ENCODE measurements at places on chromosomes 2 and 18. TPM values are rescaled to one million over a fixed set of nuclear protein-coding genes. Genes with fewer than 3 reads are reported as not detected.

TYW5 gene
- total RNA-seq: 10.6 TPM

DNA sequence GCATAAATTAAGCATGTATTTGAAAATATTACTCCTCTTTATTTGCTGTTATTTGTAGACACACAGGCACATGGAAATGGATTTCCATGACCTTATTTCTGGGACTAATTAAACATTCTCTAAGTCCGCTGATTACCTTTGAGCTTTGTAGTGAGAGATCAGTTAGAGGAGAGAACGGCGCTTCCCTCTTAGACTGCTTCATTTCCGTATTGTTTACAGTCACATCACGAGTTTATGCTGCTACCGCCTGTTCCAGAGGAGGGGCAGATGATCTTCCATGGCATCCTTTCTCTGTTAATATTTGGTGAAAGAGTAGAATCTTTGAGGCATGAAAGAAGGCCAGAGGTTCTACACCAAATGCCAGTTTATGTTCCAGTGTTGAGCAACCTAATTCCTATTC lies 404.4 kb downstream of the TRIB2 start:
- no peak overlapping the region for H3K27ac ChIP-seq
- no peak for DNase-seq
- no peaks in the 10 kb centered on the region for H3K36me3 ChIP-seq
- no peak overlapping the region for H3K4me3 ChIP-seq
- no peaks in the 10 kb centered on the region for H3K4me1 ChIP-seq
- no peaks in the 10 kb centered on the region for H3K27me3 ChIP-seq

HRH4 gene
- total RNA-seq: not detected

OTOS gene
- not detected for total RNA-seq

GRCh38 chr2:235500110-235500760 lies 6.4 kb downstream of the AGAP1 start:
- no peaks in the 10 kb centered on the region for H3K36me3 ChIP-seq
- DNase-seq: no peak
- H3K4me1 ChIP-seq: peaks cover 18% of the 10 kb centered on the region
- H3K27ac ChIP-seq: no peak overlapping the region
- no peak overlapping the region for H3K4me3 ChIP-seq

DNA sequence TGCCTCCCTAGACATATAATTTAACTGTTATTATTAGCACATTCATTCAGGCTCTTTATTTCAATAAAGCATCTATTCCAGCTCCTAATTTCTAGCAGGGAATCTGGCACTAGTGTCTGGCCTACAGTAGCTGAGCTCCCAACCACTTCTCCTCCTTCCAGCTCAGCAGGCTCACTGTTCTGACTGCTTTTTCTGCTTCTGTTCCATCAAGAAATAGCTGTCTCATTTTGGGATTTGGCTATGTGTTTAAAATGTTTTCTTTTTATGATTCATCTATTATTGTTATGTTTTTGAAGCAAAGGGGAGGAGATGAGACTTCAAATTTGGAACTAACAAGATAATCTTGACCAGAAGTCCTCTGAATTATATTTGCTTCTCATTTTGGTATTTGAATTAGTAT lies 172.7 kb upstream of the SMAD7 start:
- no peak overlapping the region for H3K27ac ChIP-seq
- H3K4me3 ChIP-seq: no peak overlapping the region
- H3K4me1 ChIP-seq: no peaks in the 10 kb centered on the region

DNA sequence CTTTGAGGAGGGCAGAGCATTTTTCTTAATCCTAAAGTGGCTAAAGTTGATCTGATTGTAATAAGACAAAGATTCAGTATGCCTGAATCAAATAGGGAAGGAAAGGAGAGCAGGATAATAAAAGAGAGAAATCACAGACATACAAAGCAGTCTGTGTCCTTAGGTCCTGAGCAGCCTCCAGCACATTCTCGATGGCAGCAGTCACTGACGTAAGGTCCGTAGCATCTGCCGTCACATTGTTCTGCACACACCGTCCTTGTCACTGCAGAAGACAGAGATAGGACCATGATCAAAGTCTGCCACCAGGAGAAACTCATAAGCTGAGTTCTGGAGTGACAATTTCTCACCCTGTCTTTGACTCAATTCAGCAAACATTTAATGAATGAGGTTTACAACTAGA lies 813.7 kb downstream of the ERBB4 start:
- H3K4me3 ChIP-seq: no peak overlapping the region
- no peaks in the 10 kb centered on the region for H3K27me3 ChIP-seq
- no peaks in the 10 kb centered on the region for H3K4me1 ChIP-seq
- no peak overlapping the region for H3K27ac ChIP-seq
- no peaks in the 10 kb centered on the region for H3K36me3 ChIP-seq
- no peak for DNase-seq

- H3K4me1 ChIP-seq: no peaks in the 10 kb centered on the region
- DNase-seq: no peak
- H3K27ac ChIP-seq: no peak overlapping the region
- no peaks in the 10 kb centered on the region for H3K27me3 ChIP-seq
Measured at GRCh38 chr2:163984986-163985385, 249.2 kb upstream of the FIGN start.

Measured in CD8-positive, alpha-beta memory T cell (primary cell).